ENCODE measurements at places on chromosomes 7 and 10.

- DNase-seq, result no peak
Measured at GRCh38 chr10:121509796-121510195, 88.4 kb downstream of the FGFR2 start.

DNA sequence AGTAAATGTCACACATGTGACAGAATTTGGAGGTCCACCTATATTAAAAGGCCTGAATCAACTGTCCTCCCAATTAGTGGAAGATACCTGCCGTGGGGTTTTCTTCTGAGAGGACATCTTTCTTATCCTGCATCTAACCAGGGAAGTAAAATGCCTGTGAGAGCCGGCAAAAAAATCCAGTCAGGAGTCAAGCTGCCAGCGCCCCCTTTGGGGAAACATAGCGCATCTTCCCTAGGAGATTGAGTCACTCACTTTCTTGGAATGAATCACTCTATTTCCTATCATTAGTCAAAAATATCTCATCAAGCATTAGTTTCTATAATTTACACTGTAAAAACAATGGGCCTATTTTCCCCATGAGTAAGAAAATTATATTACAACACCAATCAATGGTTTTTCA lies 66.4 kb upstream of the ANK3 start:
- DNase-seq, result peak; percentile 11

DNA sequence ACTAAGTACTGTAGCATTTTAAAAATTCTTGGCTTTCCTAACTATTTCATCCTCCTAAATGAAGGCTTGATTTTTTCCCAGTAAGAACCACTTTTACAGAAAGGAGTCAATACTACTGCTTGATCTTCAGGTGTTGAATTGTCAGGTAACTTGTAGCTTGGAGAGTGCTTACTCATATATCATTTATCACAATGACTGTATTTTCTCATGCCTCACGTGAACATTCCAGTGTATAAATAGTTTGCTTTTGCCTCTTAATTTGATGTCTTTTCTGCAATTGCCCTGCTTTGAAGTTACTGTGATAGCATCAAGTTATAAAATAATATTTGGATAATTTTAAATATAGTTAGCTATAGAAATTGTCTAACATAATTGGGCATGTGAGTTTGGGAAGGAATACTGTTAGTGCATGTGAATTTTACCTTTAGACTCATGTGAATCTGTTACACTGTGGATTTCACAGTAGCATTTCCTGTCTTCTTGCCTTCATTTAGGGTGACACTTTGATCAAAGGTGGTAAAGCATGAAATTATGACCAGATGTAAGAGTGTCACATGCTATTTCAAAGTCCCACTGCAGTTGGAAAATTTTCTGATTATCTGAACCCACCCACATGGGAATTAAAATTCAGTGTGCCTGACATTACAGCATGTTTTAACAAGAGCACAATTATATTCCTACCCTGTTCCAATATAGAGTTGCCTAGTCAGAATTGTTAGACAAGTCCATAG lies 962.8 kb downstream of the DNAJB9 start:
- no peak for DNase-seq

DNA sequence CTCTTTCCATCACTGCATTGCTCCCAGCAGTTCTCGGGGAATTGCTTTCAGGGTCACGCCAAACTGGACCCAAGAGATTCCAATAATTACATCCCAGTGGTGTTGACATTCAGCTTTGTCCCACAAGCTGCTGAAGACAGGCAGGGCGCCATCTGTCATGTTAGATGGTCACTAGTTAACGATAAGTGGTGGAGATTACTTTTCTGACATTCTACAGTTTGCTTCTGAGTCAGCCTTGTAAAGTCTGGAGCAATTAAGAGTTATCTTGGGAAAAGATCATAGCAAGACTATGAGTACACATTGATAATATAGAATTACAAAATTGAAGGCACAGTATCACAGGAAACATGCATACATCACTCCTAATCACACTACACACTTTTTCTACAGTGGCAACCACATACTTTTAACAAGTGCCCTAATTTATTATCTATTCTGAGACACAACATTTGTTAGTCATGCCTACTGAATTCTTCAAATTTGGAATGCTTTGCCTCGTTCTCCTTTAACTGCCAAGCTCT lies 41.9 kb downstream of the SEMA3C start:
- no peak for DNase-seq

DNA sequence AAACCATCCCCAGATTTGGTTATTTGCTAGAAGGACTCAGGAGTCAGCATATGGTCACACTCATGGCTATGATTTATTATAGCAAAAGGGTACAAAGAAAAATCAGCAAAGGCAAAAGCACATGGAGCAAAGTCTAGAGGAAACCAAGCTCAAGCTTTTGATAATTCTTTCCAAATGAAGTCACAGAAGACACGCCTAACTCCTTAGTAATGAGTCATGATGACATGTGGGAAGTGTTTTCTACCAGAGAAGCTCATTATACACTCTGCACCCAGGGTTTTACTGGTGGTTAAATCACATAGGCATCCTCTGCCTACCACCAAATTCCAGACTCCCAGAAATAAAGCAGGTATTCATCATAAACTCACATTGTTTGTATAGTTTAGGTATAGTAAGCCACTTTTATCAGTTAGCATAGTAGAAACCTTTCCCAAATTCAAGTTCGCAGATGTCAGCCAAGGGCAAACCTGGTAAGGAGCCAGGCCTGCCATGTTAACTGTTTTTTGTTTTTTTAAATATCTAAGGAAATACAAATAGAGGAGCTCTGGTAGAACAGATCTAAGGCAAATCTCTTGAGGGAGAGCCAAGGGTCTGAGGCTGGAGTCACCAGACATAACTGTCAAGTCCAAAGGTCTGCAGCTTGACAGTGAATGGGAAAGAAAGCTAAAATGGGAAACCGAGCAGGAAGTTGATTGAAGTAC lies 15.4 kb upstream of the HIBADH start:
- no peak for DNase-seq

DNA sequence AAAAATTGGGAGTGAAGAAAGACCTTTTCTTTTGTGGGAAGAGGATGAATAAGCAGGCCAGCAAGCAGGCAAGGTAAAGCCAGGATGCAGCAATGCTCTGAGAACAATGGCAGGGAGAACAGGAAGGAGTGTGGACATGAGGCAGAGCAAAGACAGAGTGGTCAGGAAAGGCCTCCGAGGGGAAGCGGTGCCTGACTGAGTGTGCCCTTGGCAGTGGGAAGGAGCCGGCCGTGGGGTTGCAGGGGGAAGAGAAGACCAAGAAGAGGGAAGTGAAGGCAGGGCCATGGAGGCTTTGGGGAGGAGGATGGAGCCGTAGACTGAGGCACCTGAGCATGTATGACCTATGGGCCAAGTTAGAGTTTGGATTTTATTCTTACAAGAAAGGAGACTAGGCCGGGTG lies 21.9 kb upstream of the ZNF212 start:
- DNase-seq, result no peak

- no peak for DNase-seq
Measured at GRCh38 chr7:140004672-140005071, 58.1 kb downstream of the PARP12 start.

GRCh38 chr7:157009778-157010587 lies 480 bp downstream of the MNX1 start:
- no peak for DNase-seq

GRCh38 chr10:88991899-88992320 lies 1.3 kb downstream of the FAS start:
- DNase-seq, result no peak

GRCh38 chr10:132776186-132776585 lies 9.8 kb downstream of the NKX6-2 start:
- no peak for DNase-seq
